ENCODE measurements at places on chromosomes 3 and 15. TPM values are rescaled to one million over a fixed set of nuclear protein-coding genes. Genes with fewer than 3 reads are reported as not detected.

DNA sequence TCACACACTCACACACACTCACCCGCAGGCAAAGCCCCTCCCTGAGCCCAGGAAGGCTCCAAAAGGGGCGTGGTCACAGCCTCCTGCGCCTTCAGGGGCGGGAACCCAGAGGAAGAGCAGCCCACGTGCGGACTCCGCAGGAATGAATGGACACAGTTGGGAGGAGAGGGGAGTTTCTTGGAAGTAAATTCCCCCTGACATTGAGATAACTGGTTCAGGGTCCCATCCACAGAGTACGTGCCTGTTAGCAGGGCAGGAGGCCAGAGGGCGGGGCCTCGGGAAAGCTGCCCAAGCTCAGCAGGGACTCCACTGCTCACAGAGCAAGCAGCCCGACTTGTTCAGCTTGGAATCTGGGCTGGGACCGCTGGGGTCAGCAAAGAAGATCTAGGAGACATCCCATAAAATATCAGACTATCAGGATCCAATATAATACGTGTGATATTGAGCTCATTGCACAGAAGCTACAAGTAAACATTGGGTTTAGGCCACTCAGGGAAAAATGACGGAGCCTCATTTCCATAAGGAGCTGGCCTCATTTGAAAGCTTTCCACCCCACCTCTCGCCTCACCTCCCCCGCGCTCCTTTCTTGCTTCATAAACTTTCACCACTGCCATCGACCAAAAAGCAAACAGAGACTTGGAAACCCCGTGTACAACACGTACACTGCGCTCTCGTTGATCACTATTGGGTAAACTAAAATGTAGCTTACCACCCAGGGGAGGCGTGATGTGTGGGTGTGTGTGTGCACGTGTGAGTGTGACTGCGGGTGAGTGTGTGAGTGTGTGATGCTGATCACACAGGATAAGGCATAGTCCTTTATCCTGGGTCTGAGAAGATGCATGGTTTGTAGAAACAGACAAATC is 36.0 kb downstream of the TM2D3 start:
- peak overlapping the region; percentile 19 for H3K4me3 ChIP-seq
- H3K4me1 ChIP-seq: peaks cover 24% of the 10 kb centered on the region
- H3K36me3 ChIP-seq: no peaks in the 10 kb centered on the region
- H3K27me3 ChIP-seq: no peaks in the 10 kb centered on the region
- peak overlapping the region; percentile 7 for H3K27ac ChIP-seq

GRCh38 chr3:149449799-149450198 is 24.7 kb upstream of the TM4SF4 start:
- H3K36me3 ChIP-seq: no peaks in the 10 kb centered on the region
- no peaks in the 10 kb centered on the region for H3K4me1 ChIP-seq
- H3K27ac ChIP-seq: no peak overlapping the region
- H3K27me3 ChIP-seq: no peaks in the 10 kb centered on the region
- no peak overlapping the region for H3K4me3 ChIP-seq

The GPR149 gene
- total RNA-seq: not detected

DNA sequence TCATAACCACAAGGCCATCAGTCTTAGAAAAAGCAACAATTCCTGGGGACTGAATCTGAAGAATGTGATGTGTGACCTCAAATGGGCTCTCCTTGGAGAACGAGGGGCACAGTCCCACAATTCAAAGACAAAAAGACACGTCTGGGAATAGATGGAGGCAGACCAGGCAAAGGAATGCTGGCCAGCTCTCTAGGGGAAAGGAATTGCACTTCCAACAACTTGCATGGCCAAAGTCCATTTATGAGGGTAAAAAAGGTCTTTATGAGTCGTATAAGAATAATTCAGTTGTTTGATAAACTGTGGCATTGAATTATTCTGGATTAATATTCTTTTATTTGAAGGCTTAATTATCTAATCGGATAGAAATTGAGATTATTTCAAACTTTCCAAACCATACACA is 180.5 kb upstream of the FEZF2 start:
- no peak overlapping the region for H3K27ac ChIP-seq
- no peak for DNase-seq
- H3K4me3 ChIP-seq: no peak overlapping the region
- no peaks in the 10 kb centered on the region for H3K27me3 ChIP-seq
- no peaks in the 10 kb centered on the region for H3K4me1 ChIP-seq
- H3K36me3 ChIP-seq: no peaks in the 10 kb centered on the region

The GP9 gene
- total RNA-seq: not detected

The PHLDB2 gene
- total RNA-seq: 471 TPM

- no peak overlapping the region for H3K4me3 ChIP-seq
- peaks cover 9% of the 10 kb centered on the region for H3K4me1 ChIP-seq
- H3K27ac ChIP-seq: no peak overlapping the region
- H3K36me3 ChIP-seq: no peaks in the 10 kb centered on the region
- H3K27me3 ChIP-seq: no peaks in the 10 kb centered on the region
Measured at GRCh38 chr3:132726341-132726823, 4.2 kb upstream of the NPHP3 start.

DNA sequence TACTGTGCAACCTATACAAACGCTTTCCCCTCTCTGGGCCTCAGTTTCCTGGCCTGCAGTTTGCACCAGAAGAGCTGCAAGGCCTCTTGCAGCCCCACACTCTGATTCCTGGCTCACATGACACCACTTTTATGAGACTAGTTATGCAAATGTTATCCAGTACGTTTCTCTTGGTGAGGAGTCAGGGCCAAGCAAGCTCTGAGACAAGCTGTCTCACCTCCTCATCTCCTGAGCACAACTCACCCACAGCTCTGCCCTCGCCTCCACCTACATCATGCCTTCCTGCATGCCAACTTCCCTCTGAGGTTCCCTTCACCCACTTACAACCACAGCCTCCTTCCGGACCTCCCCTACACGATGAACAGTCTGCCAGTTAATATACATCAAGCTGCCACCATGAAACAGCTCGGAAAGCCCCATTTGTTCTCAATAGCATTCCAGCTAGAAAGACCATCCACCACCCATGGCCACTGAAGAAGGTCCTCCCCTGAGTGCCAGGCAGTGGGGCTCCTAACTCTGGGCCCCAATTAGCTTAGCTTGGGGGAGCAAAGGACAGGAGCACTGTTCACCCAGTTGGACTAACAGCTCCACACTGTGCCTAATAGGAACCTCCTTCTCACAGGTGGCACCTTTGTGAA is 25.0 kb downstream of the CRYGS start:
- no peaks in the 10 kb centered on the region for H3K36me3 ChIP-seq
- H3K27me3 ChIP-seq: no peaks in the 10 kb centered on the region
- H3K4me3 ChIP-seq: no peak overlapping the region
- no peak overlapping the region for H3K27ac ChIP-seq

DNA sequence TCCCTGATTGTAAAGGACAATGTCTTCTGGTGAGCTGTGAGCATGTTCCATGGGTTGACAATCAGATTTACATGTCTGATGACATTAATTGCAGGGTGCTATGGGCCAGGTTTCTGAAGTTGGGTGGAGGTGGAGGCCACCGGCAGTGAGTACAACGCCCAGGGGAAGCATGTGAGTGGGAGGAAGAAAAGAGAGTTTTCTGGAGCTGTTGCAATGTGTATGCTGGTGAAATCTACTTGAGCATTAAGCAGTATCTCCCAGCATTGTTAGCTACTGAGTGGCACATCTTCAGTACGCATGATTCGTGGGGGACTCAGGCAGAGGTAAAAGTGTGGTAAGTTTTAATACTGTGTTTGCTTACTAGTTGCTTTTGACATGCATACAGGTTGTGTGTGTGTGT is 26.6 kb downstream of the TMEM45A start:
- H3K27me3 ChIP-seq: no peaks in the 10 kb centered on the region
- H3K36me3 ChIP-seq: no peaks in the 10 kb centered on the region
- no peak overlapping the region for H3K4me3 ChIP-seq
- DNase-seq: no peak
- no peak overlapping the region for H3K27ac ChIP-seq
- H3K4me1 ChIP-seq: no peaks in the 10 kb centered on the region

- H3K27me3 ChIP-seq: no peaks in the 10 kb centered on the region
- no peak overlapping the region for H3K4me3 ChIP-seq
- no peak overlapping the region for H3K27ac ChIP-seq
- DNase-seq: no peak
- peaks cover 1% of the 10 kb centered on the region for H3K4me1 ChIP-seq
Measured at GRCh38 chr3:174857301-174857700, 1.8 kb upstream of the NAALADL2 start.

GRCh38 chr3:177711637-177712036 is 514.4 kb upstream of the TBL1XR1 start:
- peaks cover 33% of the 10 kb centered on the region for H3K4me1 ChIP-seq
- H3K4me3 ChIP-seq: no peak overlapping the region
- no peaks in the 10 kb centered on the region for H3K36me3 ChIP-seq

- no peak overlapping the region for H3K4me3 ChIP-seq
- DNase-seq: no peak
- no peaks in the 10 kb centered on the region for H3K4me1 ChIP-seq
- no peaks in the 10 kb centered on the region for H3K36me3 ChIP-seq
- no peaks in the 10 kb centered on the region for H3K27me3 ChIP-seq
Measured at GRCh38 chr15:78178064-78178463, 28.9 kb downstream of the IDH3A start.

DNA sequence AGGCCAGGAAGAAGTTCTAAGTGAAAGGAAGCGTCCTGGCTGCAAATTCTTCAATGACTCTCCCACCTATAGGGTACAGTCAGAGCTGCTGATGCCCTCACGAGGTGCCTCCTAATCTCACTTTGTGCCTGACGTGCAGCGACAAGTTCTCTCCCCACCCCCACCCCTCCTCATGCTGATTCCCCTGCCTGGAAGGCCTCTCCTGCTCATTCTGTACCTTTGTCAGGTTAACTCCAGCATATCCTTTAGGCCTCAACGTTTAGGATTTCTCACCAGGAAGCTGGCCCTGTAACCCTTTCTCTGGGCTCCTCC is 25.0 kb downstream of the SLC12A8 start:
- H3K4me3 ChIP-seq: no peak overlapping the region
- H3K27me3 ChIP-seq: no peaks in the 10 kb centered on the region
- DNase-seq: no peak
- no peak overlapping the region for H3K27ac ChIP-seq

GRCh38 chr3:124859025-124859424 is 28.1 kb downstream of the ITGB5 start:
- no peaks in the 10 kb centered on the region for H3K27me3 ChIP-seq
- peak overlapping the region; percentile 77 for H3K27ac ChIP-seq
- H3K4me3 ChIP-seq: no peak overlapping the region
- H3K4me1 ChIP-seq: no peaks in the 10 kb centered on the region
- no peaks in the 10 kb centered on the region for H3K36me3 ChIP-seq

- no peaks in the 10 kb centered on the region for H3K4me1 ChIP-seq
- no peak for DNase-seq
- no peak overlapping the region for H3K27ac ChIP-seq
- no peaks in the 10 kb centered on the region for H3K27me3 ChIP-seq
- no peaks in the 10 kb centered on the region for H3K36me3 ChIP-seq
Measured at GRCh38 chr3:175489406-175489805, 630.3 kb downstream of the NAALADL2 start.

DNA sequence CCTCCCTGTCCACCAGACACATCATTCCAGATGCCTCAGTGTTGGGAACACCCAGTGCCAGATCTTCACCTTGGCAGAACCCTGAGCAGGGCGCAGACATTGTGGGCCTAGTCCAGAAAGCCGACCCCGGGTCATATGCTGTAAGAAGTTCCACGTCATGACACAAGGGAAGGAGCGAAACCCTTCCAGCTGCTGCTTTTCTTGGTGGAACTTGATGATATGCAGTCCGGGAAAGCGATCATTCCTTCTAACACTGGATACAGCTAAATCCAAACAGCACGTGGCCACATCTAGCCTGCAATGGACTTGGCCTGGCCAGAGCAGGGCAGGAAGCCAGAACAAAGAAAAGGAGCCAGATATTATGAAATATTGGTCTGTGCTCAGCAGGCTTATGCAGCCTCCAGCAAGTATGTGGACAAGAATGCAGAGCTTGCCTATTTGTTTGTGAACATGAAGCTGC is 22.0 kb downstream of the GASK1A start:
- peak overlapping the region; percentile 63 for H3K27ac ChIP-seq
- no peaks in the 10 kb centered on the region for H3K27me3 ChIP-seq
- peaks cover 78% of the 10 kb centered on the region for H3K4me1 ChIP-seq
- H3K36me3 ChIP-seq: no peaks in the 10 kb centered on the region

DNA sequence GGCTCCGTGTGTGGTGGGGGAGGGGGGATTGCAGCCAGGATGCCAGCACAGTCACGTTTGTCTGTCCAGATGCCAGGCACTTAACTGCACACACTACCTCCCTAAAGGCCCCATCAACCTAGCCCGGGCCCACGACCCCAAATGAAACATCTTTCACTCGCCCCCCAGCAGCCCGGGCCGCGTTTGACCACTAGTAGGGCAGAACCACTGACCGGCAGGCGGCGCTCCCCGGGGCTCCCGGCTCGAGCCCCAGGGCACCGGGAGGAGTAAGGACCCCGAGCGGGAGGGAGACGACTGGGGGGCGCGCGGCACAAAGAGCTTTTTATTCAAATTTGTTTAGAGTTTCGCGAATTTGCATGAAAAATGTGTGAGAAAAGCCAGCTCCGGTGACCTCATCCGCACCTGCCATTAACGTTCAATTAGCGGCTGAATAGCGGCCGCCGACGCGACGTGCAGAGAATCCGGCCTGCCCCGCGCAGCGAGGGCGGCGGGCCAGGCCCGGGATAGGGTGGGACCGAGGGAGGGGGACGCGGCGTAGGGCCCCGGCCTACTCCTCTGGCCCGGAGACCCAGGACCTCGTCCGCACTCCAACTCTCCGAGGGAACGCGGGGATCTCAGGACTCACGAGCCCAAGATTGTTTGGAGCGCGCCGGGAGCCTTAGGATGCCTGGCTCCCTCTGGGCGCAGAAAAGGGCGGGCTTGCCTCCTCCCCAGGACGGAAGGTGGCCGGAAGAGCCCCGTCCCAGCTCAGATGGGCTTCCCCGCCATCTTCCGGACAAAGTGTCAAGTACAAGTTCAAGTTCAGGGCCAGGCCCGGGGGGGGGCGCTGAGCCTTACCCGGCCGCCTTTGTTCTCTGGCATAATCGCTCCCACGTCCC is 64.9 kb upstream of the POLG start:
- H3K4me3 ChIP-seq: peak overlapping the region; percentile 45
- no peaks in the 10 kb centered on the region for H3K36me3 ChIP-seq
- H3K4me1 ChIP-seq: peaks cover 29% of the 10 kb centered on the region
- peaks cover 93% of the 10 kb centered on the region for H3K27me3 ChIP-seq
- peak overlapping the region; percentile 72 for H3K27ac ChIP-seq

DNA sequence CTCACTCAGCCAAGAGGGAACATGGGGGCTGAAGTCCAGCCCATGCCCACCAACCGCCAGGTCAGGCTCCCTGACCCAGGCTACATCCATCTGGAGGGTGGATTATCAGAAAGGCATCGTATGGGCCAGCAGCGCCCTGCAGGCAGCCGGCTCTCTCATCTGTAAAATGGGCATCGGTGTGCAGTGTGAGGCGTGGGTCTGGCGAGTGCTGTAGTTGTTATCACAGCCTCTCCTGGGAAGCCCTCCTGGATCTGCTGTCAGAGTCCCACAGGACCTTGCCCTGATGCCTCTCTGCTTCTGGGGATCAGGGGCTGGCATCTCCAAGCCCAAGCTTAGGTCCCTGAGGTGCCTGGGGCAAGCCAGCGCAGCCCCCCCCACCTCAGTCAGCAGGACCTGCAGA is 27.4 kb downstream of the CFAP100 start:
- no peaks in the 10 kb centered on the region for H3K4me1 ChIP-seq
- peak; percentile 38 for DNase-seq
- no peak overlapping the region for H3K27ac ChIP-seq
- no peak overlapping the region for H3K4me3 ChIP-seq
- peaks cover 23% of the 10 kb centered on the region for H3K27me3 ChIP-seq
- no peaks in the 10 kb centered on the region for H3K36me3 ChIP-seq

The CHAC1 gene
- 1.8 TPM for total RNA-seq

GRCh38 chr15:31081056-31081455 is 20.5 kb downstream of the TRPM1 start:
- no peaks in the 10 kb centered on the region for H3K27me3 ChIP-seq
- H3K4me1 ChIP-seq: no peaks in the 10 kb centered on the region
- DNase-seq: no peak

Data from sigmoid colon (tissue), 7 donors.